ENCODE measurements at places on chromosomes 1 and 21. TPM values are rescaled to one million over a fixed set of nuclear protein-coding genes. Genes with fewer than 3 reads are reported as not detected.

EPHA10 gene
- not detected for polyA plus RNA-seq

CLCA4 gene
- polyA plus RNA-seq, result not detected

GRCh38 chr21:31064803-31065202 lies 26.5 kb upstream of the KRTAP19-8 start:
- no peak overlapping the region for H3K27ac ChIP-seq
- no peak overlapping the region for H3K4me3 ChIP-seq
- H3K4me1 ChIP-seq, result no peaks in the 10 kb centered on the region
- no peak for DNase-seq
- no peaks in the 10 kb centered on the region for H3K27me3 ChIP-seq

GRCh38 chr1:58893257-58893869 lies 109.5 kb upstream of the JUN start:
- no peak overlapping the region for H3K4me3 ChIP-seq
- no peaks in the 10 kb centered on the region for H3K27me3 ChIP-seq
- H3K36me3 ChIP-seq, result no peaks in the 10 kb centered on the region
- peaks cover 34% of the 10 kb centered on the region for H3K4me1 ChIP-seq
- H3K27ac ChIP-seq, result no peak overlapping the region
- no peak for DNase-seq

CELA3A gene
- not detected for polyA plus RNA-seq

DNA sequence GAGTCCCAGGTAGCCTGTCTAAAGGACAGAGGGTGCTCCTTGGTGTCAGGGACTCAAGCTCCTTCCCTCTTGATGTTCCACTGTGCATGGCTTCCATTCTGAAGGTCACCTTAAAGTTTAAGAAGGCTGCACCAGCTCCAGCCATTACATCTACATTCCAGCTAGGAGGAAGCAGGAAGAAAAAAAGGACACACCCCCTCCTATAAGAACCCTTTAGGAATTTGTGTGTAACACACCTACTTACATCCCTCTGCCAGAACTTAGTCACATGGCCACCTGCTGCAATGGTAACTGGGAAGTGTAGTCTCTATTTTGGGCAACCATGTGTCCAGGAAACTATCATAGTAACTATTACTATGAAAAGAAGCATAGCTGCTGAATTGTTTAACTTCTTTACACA lies 161.6 kb upstream of the KLHDC7A start:
- no peak overlapping the region for H3K4me3 ChIP-seq
- H3K36me3 ChIP-seq, result no peaks in the 10 kb centered on the region
- DNase-seq, result no peak
- H3K4me1 ChIP-seq, result no peaks in the 10 kb centered on the region

FOXO6 gene
- not detected for polyA plus RNA-seq

GRCh38 chr1:20721117-20722061 lies 3.6 kb upstream of the KIF17 start:
- peaks cover 11% of the 10 kb centered on the region for H3K4me1 ChIP-seq
- DNase-seq, result no peak
- H3K36me3 ChIP-seq, result no peaks in the 10 kb centered on the region
- H3K4me3 ChIP-seq, result no peak overlapping the region

- H3K36me3 ChIP-seq, result no peaks in the 10 kb centered on the region
- H3K4me1 ChIP-seq, result no peaks in the 10 kb centered on the region
- peaks cover 5% of the 10 kb centered on the region for H3K27me3 ChIP-seq
- H3K4me3 ChIP-seq, result no peak overlapping the region
- no peak overlapping the region for H3K27ac ChIP-seq
- no peak for DNase-seq
Measured at GRCh38 chr1:30915491-30916230, 7.1 kb upstream of the SDC3 start.

ADGRL4 gene
- not detected for polyA plus RNA-seq

SPRR2G gene
- polyA plus RNA-seq, result not detected

- H3K27me3 ChIP-seq, result no peaks in the 10 kb centered on the region
- H3K36me3 ChIP-seq, result no peaks in the 10 kb centered on the region
- DNase-seq, result no peak
- H3K4me3 ChIP-seq, result no peak overlapping the region
Measured at GRCh38 chr21:28196981-28197380, 795.7 kb downstream of the LTN1 start.

- H3K4me1 ChIP-seq, result peaks cover 23% of the 10 kb centered on the region
- H3K27me3 ChIP-seq, result peaks cover 1% of the 10 kb centered on the region
- H3K27ac ChIP-seq, result no peak overlapping the region
- H3K36me3 ChIP-seq, result no peaks in the 10 kb centered on the region
- H3K4me3 ChIP-seq, result no peak overlapping the region
Measured at GRCh38 chr1:204366759-204367158, 7.0 kb upstream of the PLEKHA6 start.

GRCh38 chr1:19892628-19893168 lies 10.5 kb downstream of the OTUD3 start:
- H3K4me1 ChIP-seq, result peaks cover 2% of the 10 kb centered on the region
- DNase-seq, result no peak
- H3K27ac ChIP-seq, result no peak overlapping the region
- peaks cover 25% of the 10 kb centered on the region for H3K36me3 ChIP-seq
- H3K27me3 ChIP-seq, result no peaks in the 10 kb centered on the region
- H3K4me3 ChIP-seq, result no peak overlapping the region

DNA sequence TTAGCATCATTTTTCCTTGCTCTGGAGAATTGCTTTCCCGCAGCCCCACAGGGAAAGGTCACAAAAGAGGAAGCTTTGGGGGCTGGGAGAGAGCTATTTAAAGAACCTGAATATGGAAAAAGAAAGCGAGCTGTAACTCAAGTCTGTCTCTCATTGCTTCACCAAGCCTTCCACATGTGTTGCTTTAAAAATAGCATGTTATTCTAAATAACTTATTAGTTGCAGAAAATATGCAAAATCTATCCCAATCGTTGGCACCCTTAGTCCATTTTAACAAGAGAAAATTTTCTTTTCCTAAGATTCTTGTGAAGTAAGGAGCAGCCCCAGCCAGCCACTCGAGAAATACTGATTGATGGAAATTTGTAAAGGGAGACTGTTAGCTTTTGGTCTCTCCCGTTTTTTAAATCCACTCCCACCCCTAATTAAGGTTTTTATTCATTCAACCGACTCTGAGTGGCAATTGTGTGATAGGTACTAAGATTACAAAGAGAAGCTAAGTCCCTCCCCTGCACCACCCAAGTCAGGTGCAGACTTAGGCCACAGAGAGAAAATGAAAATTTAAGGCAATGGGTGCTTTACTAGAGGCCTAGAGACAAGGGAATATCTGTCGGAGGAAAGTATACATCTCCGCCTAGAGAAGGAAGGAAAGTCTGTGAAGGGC lies 802 bp downstream of the CYP4X1 start:
- no peaks in the 10 kb centered on the region for H3K4me1 ChIP-seq
- no peak overlapping the region for H3K27ac ChIP-seq
- no peaks in the 10 kb centered on the region for H3K36me3 ChIP-seq

OLFML2B gene
- not detected for polyA plus RNA-seq

DNA sequence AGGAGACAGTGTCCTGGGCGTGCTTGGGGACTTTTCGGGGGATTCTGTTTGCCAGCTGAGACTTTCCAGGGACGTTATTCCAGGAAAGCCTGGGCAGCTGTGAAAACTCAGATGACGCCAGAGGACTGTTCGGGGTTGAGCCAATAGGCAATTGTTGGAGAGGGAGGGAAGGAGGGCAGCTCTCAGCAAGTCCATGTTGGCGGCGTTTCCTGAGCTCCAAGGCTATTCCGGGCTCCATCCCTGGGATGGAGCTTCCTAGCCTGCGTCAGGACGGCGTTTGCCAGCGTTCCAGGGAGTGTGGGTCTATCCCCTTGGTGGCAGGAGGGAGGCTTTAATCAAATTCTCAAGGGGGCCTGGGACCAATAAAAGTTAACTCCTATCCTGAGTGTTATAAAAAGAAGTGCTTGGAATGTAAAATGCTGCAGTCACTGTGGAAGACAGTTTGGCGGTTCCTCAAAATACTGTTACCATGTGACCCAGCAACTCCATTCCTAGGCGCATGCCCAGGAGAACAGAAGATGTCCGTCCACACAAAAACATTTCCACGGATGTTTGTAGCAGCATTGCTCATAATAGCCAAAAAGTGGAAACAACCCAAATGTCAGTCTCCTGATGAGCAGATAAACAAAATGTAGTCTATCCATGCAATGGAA lies 15.2 kb downstream of the SLC27A3 start:
- H3K27me3 ChIP-seq, result peaks cover 6% of the 10 kb centered on the region
- H3K4me1 ChIP-seq, result peaks cover 58% of the 10 kb centered on the region
- H3K27ac ChIP-seq, result peak overlapping the region; percentile 89

- H3K27ac ChIP-seq, result no peak overlapping the region
- DNase-seq, result no peak
- no peaks in the 10 kb centered on the region for H3K27me3 ChIP-seq
Measured at GRCh38 chr1:168083456-168084325, 53.0 kb downstream of the GPR161 start.

EPB41 gene
- 39.7 TPM for polyA plus RNA-seq

- H3K27me3 ChIP-seq, result peaks cover 1% of the 10 kb centered on the region
- no peaks in the 10 kb centered on the region for H3K4me1 ChIP-seq
- DNase-seq, result no peak
- H3K27ac ChIP-seq, result no peak overlapping the region
- H3K4me3 ChIP-seq, result no peak overlapping the region
Measured at GRCh38 chr21:37877171-37877570, 39.1 kb downstream of the KCNJ6 start.

GRCh38 chr1:117173691-117174090 lies 37.0 kb downstream of the VTCN1 start:
- H3K36me3 ChIP-seq, result no peaks in the 10 kb centered on the region
- H3K4me3 ChIP-seq, result no peak overlapping the region
- no peaks in the 10 kb centered on the region for H3K27me3 ChIP-seq
- no peaks in the 10 kb centered on the region for H3K4me1 ChIP-seq
- DNase-seq, result no peak
- no peak overlapping the region for H3K27ac ChIP-seq

DNA sequence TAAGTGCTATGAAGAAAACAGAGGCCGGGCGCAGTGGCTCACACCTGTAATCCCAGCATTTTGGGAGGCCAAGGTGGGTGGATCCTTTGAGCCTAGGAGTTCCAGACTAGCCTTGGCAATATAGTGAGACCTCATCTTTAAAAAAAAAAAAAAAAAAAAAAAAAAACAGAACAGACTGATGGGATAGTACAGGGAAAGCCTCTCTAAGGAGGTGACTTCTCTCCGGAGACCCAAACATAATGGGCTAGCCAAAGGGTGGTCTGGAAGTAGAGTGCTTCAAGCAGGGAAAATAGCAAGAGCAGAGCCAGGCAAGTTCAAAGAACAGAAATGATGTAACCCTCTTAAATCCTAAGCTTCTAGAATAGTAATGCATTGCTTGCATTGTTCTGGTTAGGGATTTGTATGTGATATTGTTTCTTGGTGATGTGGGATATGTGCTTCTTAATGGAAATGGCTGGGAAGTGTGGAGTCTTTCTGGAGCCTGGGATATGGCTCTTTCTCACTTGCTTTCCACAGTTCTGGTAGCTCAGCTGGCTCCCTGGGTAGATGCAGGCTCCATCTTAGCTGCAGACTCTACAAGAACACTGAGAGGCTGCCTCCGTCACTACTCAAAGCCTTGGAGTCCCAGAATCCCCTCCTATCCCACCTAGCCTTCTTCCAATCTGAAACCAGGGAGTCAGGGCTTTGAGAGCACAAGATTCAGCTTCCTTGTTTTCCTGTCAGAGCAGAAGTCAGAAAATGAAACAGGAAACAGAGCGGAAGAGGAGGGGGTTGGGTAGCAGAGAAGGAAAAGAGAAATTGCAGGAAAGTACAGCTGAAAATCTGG lies 1.9 kb upstream of the PIGV start:
- peak overlapping the region; percentile 100 for H3K27ac ChIP-seq
- H3K4me1 ChIP-seq, result peaks cover 95% of the 10 kb centered on the region
- peaks cover 4% of the 10 kb centered on the region for H3K36me3 ChIP-seq
- peak; percentile 16 for DNase-seq

- H3K36me3 ChIP-seq, result no peaks in the 10 kb centered on the region
- no peak for DNase-seq
Measured at GRCh38 chr1:18408656-18409370, 71.9 kb upstream of the KLHDC7A start.

DNA sequence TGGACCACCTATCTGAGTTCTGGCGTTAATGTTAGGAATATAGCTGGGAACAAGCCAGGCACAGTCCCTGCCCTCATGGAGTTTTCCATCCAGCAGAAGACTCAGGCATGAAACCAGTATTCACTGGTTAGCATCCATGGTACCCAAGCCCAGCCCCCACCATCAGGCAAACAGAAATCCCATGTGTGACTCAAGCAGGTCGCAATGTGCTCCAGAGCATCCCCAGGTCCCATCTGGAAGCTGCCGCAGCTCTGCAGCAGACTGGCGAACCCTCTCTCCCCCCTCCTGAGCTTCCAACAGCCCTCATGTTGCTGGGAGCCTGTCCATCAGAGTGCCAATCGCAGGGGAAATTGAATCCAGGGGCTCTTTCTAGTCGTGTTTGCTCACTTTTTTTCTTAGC lies 174.2 kb downstream of the RRAGC start:
- DNase-seq, result no peak
- H3K27me3 ChIP-seq, result peaks cover 7% of the 10 kb centered on the region
- H3K4me1 ChIP-seq, result no peaks in the 10 kb centered on the region
- H3K27ac ChIP-seq, result no peak overlapping the region
- no peaks in the 10 kb centered on the region for H3K36me3 ChIP-seq

GRCh38 chr1:108560189-108560873 lies 431 bp downstream of the EEIG2 start:
- DNase-seq, result no peak
- H3K4me3 ChIP-seq, result peak overlapping the region; percentile 97
- no peaks in the 10 kb centered on the region for H3K36me3 ChIP-seq
- H3K27me3 ChIP-seq, result peaks cover 10% of the 10 kb centered on the region

DNA sequence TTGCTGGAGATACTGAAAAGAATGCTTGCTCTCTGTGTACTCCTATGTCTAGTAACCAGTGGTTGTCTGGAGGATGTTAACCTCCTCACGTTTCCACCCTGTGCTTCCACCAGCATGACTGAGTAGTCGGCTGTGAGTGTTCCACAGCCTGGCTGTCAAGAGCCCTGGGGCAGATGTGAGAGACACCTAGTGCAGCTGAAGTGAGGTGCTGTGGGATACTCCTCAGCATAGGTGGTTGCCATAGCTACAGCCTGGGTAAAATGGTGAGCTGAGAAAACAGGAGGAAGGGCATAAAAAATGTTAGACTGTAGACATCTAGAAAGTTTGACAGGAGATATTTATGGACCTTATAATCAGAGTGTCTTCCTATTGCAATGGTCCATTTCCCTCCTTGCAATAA lies 15.8 kb downstream of the IVL start:
- H3K4me1 ChIP-seq, result no peaks in the 10 kb centered on the region
- DNase-seq, result no peak
- no peaks in the 10 kb centered on the region for H3K36me3 ChIP-seq
- H3K27me3 ChIP-seq, result peaks cover 2% of the 10 kb centered on the region
- no peak overlapping the region for H3K27ac ChIP-seq
- no peak overlapping the region for H3K4me3 ChIP-seq

- H3K4me1 ChIP-seq, result no peaks in the 10 kb centered on the region
- no peak overlapping the region for H3K4me3 ChIP-seq
- H3K27ac ChIP-seq, result no peak overlapping the region
Measured at GRCh38 chr1:76940571-76941335, 73.5 kb downstream of the ST6GALNAC5 start.

KAZN gene
- not detected for polyA plus RNA-seq

- DNase-seq, result peak; percentile 29
- no peak overlapping the region for H3K4me3 ChIP-seq
Measured at GRCh38 chr1:201709564-201710295, 119.2 kb upstream of the IPO9 start.
